Smooth muscle cell of the brain vasculature (primary cell): ENCODE measurements at places on chromosomes 11 and 22.

DNA sequence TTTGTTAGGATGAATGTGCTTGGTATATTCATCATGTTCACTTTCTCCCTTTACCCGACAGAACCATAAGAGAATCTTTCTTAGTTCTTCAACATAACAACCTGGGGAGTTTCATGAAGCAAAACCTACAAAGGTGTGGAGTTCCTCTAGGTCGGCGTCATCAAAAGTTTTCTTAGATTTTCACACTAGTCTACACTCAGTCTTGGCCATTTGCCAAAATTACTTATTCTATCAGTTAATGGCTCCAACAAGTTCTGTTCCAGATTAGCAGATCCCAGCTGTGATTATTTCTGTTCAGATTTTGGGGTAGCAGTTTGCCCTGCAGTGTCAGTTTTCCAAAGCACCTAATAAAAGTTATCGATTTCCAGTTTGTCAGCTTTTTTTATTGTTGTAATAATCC, 935.8 kb upstream of the RAG2 start:
- DNase-seq, result no peak

- DNase-seq, result no peak
These were observed 666.7 kb downstream of the OPCML start for GRCh38 chr11:132865623-132866022.

DNA sequence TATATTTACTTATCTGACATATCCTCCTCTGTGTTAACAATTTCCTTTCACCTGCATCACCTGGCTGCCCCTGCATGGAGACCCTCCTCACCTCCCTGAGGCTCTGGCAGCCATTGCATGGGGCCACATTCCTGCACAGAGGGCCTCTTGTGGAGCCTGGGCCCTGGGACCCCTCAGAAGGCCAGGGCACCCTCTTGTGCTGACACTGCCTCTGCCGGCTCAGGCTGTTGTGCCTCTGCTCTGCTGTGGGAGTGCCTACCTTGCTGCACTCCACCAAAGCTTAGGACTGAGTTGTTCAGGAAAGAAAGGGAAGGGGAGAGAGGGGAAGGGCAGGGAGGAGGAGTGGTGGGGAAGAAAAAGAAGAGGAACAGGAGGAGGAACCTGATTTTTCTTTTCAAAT, 194.5 kb downstream of the ADAMTS15 start:
- no peak for DNase-seq

DNA sequence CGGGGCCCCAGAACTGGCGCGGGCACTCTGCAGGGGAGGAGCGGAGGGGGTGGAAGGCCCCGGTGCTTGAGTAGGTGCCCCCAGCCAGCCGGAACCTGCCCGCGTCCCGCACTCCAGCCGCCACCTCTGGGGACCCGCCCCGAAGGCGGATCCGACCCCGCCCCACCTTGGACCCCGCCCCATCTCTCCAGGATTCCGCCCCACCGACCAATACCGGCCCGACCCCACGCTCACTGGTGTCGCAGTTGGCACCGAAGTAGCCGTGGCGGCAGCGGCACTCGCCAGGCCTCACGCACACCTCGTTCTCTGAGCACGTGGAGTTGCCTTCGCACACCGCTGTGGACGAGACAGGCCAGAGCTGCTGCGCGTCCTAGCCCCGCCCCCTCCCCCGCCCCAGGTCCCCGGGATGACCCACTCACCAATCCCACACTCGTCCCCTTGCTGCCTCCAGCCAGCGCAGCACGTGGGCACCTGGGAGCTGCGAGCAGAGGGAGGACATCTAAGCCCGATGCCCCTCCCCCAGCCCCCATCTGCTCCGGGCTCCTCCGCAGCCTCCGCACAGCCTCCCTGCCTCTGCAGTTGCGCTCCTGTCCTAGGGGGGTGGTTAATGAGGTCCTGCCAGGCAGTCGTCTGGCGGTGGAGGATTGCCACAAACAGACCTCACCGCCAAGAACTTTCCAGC, 6.0 kb downstream of the SCARF2 start:
- DNase-seq, result no peak

DNA sequence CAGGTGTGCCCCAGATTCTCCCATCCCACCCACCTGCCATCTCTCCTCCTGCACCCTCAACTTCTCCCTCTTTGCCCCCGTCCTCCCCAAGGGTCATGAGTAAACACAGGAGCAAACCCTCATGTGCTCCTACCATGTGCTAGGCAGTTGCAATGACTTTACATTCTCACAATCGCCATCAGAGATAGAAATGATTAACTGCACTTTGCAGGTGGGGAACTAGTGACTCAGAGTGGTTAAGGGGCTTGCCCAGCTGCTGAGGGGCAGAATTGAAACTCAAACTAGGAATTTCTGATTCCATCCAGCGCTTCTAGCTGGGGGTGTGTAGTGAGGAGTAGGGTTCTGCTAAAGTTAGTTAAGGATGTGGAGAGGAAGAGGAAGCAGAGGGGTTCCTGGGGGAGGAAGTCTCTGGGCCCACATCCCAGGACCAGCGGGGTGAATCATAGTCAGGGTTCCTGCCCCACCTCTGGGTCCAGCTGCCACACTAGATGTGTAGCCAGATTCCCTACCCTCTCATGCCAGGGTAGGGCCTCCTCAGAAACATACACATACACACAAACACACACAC, 16.0 kb upstream of the PRG2 start:
- no peak for DNase-seq

GRCh38 chr11:60447070-60447469, 8.6 kb upstream of the MS4A1 start:
- no peak for DNase-seq

DNA sequence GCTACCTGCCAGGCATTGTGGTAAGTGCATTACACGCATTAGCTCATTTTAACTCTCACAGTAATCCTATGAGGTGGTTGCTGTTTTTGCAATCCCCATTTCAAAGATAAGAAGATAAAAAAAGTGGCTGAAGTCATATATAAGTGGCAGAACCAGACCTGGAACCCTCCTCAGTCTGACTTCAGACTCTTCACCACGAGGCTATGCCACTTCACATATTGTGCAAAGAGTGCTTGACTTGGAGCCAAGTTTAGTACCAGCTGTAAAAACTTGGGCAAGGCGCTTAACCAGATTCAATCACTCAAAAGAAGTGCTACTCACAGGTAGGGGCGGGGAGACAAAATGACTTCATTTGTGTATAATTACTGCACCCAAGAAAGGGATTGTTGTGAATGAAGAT, 15.3 kb downstream of the BPIFC start:
- DNase-seq, result no peak

- DNase-seq, result no peak
These were observed 186.8 kb downstream of the FAM181B start for GRCh38 chr11:82546661-82547557.

GRCh38 chr11:114197799-114198500, 98.2 kb upstream of the NNMT start:
- peak; percentile 98 for DNase-seq
